ENCODE measurements at places on chromosomes 7 and 10.
A peak's percentile ranks its signal among the peaks of the same experiment; 100 is the strongest.

GRCh38 chr7:97226541-97226940, 109.0 kb downstream of the SDHAF3 start:
- DNase-seq: no peak

DNA sequence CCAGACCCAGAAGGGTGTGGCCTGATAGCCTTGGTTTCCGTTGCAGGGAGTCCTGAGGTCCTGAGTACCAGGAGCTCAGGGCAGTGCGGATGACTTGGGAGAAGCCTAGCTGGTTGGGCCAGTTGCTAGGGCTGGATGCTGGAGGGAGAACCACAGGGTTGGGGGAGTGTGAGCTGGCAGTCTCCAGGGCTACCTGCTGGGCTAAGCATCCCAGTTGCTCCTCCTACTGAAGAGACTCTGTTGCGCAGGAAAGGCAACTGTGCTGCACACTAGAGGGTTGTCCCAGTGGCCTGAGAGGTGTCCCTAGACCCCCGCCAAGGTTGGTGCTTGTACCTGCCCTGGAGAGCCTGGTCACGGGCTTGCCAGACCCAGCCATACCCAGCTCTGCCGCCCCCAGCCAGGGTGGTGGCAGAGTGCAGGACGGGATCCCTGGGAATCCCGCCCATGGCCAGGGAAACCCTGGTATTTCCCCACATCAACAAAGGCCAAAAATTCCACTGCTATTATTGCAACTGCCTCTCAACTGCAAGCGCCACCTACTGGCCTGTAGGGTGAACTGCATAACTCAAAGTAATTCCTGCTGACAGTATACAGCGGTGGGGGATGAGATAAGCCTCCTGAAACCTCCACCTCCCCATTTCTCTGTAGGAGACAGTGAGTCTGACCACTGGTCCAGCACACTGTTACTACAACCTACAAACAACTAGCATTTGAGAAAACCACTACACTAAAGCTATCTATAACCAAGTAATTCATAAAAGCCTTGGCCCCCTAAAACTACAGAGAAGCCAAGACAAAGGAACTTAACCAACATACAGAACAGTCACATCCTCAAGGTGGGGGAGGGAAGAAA, 67.6 kb upstream of the DDC start:
- DNase-seq: no peak

GRCh38 chr7:86949779-86950260, 109.6 kb downstream of the ELAPOR2 start:
- DNase-seq: no peak

GRCh38 chr10:118901906-118902305, 127.6 kb upstream of the NANOS1 start:
- DNase-seq: no peak

DNA sequence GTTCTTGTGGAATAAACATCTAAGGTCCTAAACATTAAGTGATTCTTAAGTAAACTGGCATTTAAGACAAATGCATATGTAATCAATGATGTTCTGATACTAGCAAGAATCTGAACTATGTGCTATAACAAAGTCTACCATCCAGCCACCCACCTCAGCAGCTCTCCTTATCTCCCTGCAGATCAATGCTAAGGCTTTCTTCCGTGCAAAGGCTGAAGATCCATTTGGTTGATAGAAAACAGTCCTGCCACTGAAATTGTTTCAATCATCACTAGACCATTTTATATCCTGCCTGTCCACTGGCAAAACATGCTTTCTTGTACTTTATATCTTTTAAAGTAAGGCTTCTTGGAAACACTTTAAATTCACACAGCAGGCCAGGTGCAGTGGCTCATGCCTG, 6.3 kb upstream of the SMKR1 start:
- no peak for DNase-seq

DNA sequence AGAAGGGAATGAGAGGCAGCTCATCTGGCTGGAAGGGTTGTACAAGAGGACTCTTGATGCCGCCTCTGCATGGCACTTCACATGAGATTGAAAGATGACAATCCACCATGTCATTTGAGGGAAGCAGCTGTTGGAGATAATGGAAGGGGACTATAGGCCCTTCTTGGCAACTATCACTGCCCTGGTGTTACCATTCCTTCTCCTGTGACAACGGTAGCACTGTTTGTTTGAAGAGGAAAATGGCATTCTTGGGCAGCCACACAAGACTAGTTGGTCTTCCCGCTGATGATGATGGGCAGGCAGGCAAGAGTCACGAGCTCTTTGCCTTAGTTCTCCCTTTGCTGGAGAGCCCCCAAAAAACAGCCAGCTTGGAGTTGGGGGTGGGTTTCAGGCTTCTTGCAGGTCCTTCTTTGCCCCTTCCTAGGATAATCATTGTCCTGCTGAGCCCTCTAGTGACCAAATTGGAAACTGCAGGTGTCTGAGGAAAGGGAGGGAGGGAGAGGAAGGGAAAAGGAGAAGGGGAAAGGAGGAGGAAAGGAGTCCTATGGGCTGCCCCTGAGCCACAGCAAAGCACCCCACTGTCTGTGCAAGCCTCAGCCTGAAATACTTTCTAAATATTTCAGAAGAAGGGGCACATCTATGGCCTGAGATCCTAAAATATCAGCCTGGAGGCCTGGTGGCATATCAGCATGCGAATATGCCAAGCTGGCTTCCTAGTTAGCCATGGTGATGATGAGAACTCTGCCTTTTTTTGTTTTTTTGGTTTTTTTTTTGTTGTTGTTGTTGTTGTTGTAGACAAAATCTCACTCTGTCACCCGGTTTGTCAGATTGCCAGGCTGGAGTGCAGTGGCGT, 165.6 kb upstream of the KMT2E start:
- no peak for DNase-seq

DNA sequence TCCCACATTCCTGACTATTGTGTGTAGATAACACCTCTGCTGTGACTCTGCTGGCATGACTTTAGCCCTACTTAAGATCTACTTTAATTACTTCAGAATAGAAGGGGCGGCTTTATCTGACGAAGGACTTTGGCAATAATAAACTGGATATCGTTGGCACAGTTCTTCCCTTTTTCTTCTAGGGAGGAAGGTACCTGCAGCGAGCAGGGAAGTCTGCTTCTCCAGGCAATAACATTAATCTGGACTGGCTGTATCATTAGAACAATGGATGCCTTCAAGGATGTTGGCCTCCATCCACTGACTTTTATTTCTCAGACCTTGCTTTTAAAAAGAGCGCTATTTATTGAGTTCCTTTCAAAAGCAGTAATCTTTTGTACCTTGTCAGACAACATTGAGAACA, 172.6 kb upstream of the THSD7A start:
- no peak for DNase-seq

GRCh38 chr7:38220452-38220851, 42.4 kb downstream of the STARD3NL start:
- no peak for DNase-seq

- no peak for DNase-seq
Observed at GRCh38 chr7:31699050-31699449, 12.0 kb downstream of the PPP1R17 start.

DNA sequence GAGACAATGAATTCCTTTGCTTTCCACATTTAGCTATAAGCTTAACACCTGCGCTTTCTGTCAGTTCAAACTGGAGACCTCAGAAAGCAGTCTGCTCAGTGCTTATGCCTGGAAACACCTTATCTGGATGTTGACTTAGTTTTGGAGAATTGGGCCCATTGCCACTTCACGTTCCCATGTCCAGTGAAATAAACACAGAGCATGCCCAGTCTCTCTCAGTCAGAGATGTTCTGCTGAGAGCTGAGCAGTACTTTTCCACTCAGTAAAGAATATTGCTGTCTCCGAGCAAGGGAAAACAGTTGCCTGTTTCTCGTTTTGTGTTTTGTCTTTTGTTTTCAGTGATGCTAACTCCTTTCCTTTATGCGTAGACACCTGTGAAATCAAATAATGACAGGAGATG, 83.2 kb upstream of the PRR15 start:
- DNase-seq: no peak

GRCh38 chr10:11170993-11171851, 153.6 kb downstream of the CELF2 start:
- no peak for DNase-seq

DNA sequence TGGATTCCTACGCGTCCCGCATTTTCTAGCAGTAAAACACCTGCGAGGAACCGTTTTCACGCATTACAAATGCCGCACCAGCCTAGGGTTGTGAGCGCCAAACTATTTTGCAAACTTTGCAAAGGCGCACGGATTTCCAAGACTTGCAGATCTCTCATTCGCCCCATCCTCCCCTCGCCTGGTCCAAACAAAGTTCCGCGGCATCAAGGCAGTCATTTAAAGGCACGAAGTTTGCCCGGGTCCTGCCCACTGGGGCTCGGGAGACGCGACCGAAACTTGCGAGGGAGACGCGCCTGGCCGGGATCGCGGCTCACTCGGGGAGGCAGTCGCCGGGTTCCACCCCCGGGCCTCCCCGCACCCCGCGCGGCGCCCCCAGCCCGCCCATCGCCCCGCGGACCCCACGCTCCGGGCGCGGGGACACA, 613 bp downstream of the USP6NL start:
- peak; percentile 80 for DNase-seq

DNA sequence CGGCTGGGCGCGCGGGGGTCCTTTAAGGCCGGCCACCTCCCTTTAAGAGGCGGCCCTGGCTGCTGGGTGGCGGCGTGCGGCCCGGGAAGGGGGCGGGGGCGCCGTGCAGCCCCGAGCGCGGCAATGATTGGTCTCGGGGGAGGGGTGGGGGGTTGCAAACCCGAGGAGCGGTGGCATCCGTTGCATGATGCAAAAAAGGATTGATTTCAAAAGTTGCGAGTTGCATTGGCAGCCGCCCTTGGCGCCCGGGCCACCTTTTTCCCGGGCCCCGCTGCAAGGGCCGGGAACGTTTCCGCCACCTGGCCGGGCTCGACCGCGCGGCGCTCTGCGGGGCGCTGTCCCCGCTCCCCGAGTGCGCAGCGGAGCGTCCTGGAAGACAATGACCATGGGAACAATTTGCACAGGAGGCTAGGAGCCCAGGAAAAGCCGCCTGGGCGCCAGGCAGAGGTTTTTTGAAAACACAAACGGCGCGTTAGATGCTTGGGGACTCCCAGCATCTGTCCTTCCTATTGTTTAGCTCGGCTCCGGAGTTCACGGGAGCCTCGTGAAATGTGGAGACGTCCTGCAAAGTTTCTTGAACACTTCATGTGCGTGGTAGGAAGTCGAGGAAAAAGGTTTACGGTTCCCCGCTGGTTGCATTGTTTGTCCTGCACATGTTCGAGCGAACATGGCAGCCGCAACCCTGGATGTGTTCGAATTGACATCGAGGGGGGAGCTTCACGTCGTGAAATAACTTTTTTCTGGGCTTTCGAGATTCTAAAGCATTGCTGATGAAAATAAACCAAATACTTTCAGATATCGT, at the start of gene SEPHS1:
Gene SEPHS1 (minus strand): TSS at position 78 of the 802 bp plus-strand sequence. CDS start 3,343 bp downstream, outside the sequence.
- DNase-seq: peak; percentile 88

GRCh38 chr10:11949152-11949551, 93.5 kb downstream of the UPF2 start:
- no peak for DNase-seq

GRCh38 chr7:35362341-35362740, 108.4 kb upstream of the TBX20 start:
- no peak for DNase-seq

DNA sequence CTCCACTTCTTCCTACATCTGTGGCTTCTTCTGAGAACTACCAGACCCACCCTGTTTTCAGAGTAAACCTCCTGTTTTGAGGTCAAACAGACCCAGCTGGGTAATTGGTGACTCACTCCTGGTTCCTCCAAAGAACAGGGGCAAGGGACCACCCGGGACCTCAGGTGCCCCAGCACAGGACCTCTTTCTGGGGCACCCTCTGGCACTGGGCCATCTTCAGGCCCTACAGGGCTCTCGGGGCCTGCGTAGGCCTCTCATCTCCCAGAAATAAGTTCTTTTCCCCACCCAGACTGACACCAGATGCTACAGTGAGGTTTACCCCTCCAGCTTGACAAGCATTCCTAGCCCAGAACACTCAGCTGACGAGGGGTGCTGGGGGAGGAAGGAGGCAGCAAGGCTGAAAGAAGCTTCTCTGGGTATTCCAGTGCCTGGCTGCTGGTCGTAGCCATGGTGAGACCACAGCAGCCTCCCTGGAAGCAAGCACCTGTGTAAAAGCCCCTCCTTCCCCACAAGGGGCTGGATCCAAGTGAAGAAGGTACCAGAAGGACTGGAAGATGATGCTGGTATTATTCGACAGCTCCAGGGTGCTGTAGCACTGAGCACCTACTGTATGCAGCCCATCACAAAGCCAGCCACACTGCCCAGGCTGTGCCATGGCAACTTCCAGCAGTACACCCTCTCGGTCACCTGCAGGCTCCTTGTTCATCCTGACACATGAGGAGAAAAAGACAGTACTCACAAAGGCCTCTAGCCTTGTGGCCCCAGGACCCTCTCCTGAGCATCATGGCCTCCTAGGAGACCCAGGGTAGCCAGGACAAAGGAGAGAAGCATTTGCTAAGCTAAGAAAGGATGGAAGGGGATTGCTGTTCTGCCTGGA, 47.4 kb downstream of the ALOX5 start:
- DNase-seq: no peak

GRCh38 chr10:46560381-46560780, 3.9 kb upstream of the GPRIN2 start:
- peak; percentile 72 for DNase-seq

- DNase-seq: no peak
Observed at GRCh38 chr10:91759581-91759986, 38.6 kb upstream of the TNKS2 start.
